ENCODE measurements at places on chromosomes 7 and 10.

- DNase-seq = no peak
These were observed 44.7 kb downstream of the PRF1 start for GRCh38 chr10:70557876-70558275.

GRCh38 chr10:127738512-127739424 lies 1.8 kb downstream of the FOXI2 start:
- DNase-seq = no peak

GRCh38 chr10:73859428-73859783 lies 14.9 kb downstream of the CAMK2G start:
- DNase-seq = no peak

GRCh38 chr7:47647181-47647917 lies 65.4 kb upstream of the TNS3 start:
- no peak for DNase-seq

- no peak for DNase-seq
These were observed 16.5 kb downstream of the C1QL3 start for GRCh38 chr10:16505161-16505560.

DNA sequence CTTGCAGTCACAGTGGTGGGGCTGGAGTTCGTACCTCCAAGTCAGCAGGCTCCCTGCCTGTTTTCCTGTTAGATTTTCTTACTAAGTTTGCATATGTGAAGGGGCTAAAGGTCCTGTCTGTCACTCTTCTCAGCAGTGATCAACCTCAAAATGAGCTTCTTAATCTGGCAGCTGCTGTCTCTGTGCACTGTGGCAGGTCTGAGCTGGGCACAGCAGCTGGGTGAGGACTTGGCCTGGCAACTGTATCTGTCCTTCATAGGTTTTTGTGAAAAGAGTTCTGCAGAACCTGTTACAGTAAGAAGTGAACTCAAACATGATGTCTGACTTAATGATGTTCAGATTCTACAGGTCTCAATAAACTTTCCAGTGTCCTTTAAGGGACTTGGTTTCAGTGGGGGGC lies 31.3 kb upstream of the GJD4 start:
- no peak for DNase-seq

DNA sequence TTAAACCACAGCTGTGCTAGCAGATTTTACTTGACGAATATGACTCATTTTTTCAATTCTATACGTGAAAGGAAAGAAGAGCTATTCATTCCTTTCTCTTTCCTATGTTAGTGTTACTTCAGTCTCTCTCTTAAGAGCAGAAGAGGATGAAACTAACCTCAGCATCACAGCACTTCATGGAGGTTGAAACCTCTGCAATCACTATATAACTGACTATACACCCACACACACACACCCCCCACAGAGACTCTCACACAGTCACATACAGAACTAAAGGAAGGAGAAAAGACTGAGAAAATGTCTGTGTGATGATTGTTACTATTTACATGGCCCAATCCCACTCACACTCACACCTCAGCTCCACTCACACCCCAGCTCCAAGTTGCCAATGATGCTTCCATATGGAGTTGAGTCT lies 104.2 kb downstream of the KIF20B start:
- DNase-seq = no peak

DNA sequence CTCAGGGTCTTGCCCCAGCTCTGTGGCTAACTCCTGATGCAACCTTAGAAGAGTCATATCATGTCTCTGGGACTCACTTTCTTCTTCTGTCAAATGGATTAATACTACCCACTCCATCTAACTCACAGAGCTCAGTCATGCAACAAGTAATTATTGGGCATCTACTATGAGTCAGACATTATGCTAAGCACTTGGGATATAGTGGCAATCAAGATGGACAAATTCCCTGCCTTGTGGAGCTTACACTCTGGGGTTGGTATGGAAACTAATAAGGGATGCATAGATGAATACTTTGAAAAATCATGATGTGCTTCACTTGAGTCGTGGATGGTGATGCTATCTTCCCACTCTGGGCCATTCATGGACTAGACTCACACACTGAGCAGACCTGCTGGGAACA lies 88.9 kb downstream of the KCNMA1 start:
- no peak for DNase-seq

GRCh38 chr10:7890781-7891180 lies 72.5 kb downstream of the TAF3 start:
- no peak for DNase-seq

- DNase-seq = no peak
These were observed 12.7 kb upstream of the AKR1B10 start for GRCh38 chr7:134514663-134515062.

GRCh38 chr7:78904983-78905382 lies 548.5 kb downstream of the MAGI2 start:
- DNase-seq = no peak

- no peak for DNase-seq
These were observed 692.0 kb downstream of the PHTF2 start for GRCh38 chr7:78490524-78490923.

DNA sequence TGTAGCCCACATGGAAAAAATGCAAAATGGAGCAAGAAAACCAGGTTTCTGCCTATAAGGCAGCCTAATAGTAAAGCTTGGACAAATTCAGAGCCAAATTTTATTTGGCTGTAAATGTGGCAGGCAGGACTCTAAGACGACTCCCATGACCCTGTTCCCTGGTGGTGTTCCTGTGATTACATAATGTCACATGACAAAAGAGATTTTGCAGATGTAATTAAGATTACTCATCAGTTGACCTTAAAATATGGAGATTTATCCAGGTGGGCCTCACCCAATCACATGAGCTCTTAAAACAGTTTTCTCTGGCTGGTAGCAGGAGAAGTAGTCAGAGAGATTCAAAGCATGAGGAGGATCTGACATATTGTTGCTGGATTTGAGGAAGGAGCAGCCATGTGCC lies 303.1 kb upstream of the IMMP2L start:
- no peak for DNase-seq

DNA sequence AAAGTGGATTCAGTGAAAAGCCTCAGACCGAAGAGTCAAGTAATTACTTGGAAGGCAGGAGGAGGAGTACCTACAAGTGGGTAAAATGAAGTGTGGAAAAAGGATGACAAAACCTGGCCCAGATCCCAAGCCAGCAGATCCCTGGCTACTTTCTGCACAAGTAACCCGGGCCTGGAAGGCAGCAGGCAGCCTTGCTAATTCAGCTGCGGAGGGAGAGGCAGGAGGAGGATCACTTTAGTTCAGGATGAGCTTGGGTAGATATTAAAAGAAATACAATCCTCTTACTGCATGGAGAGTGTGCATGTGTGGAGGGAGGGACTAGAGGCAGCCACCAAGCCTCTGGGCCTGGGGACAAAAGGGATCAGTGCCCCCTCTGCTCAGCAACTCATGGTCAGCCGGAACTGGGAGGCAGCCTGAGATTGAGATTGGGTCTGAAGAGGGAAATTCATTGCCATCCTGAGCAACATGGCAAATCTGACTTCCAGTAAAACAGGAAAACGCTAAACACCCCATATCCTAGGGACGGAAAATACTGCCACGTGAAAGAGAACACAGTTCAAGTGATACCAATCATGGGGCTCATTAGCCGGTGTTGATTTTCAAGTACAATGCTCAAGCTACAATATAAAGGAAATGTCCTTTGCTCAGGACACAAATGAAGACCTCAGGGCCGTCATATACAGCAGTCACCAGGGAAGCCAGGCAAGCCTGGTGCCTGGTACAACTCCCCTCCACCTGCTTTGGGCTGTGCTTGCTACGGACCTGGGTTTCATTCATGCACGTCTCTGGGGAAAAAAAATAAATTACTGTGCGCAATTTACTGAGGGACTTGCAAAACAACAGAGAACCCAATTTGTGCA lies 1.3 kb downstream of the AMPH start:
- no peak for DNase-seq

GRCh38 chr7:112523871-112524270 lies 43.1 kb downstream of the LSMEM1 start:
- DNase-seq = no peak

- DNase-seq = no peak
These were observed 3.5 kb downstream of the SUN1 start for GRCh38 chr7:835485-836401.

DNA sequence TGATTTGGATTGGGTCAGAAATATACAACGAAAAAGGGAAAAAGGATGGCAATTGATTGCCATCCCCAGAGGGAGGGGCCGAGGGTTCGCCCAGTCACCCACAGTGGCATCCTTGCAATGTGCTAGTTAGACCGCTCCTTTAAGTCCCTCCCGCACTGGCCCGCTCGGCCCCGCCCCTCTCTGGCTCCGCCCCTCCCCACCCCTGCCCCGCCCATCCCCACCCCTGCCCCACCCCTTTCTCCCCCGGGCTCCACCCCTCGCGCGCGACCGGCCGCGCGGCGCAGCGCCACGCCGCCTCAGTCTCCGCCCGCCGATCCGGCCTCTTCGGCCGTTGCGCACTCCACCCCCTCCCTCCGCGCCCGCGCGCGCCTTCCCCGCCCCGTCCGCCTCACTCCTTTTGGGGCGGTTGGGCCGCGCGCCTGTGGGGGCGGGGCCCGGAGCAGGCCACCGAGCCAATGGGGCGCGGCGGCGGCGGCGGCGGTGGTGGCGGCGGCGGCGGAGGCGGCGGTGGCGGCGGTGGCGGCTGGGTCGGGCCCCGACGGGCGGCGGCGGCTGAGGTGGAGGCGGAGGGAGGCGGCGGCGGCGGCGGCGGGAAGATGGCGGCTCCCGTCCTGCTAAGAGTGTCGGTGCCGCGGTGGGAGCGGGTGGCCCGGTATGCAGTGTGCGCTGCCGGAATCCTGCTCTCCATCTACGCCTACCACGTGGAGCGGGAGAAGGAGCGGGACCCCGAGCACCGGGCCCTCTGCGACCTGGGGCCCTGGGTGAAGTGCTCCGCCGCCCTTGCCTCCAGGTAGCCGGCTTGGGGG lies at the start of gene VKORC1L1:
VKORC1L1 (plus strand) TSS at position 299 of the 806 bp plus-strand sequence; CDS start at position 597, 298 bp downstream.
- DNase-seq = peak; percentile 96

DNA sequence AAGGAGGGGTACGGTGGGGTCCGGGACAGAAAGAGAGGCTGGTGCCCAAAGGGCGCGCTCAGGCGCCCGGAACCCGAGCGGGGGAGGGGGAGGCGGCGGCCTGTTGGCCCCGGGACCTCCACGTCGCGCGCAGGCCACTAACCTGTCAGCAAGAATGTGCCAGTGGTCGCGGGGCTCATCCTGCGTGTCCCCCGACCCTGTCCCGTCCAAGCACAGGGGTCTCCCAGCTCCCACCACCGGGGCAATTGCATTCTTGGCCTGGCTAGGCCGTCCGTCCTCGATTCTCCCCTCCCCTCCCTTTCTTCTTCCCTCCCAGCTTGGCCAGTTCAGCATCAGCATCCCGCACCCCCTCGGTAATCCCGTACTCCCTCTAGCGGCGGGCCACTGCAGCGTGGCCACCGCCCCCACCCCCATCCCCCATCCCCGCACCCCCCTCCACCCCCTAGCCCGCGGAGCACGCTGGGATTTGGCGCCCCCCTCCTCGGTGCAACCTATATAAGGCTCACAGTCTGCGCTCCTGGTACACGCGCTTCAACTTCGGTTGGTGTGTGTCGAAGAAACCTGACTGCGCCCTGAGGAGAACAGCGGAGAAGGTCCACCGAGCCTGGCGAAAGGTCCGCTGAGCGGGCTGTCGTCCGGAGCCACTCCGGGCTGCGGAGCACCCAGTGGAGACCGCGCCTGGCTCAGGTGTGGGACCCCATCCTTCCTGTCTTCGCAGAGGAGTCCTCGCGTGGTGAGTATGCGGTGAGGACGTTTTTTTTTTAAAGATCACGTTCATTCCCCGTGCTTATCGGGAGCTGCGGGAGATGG lies at the start of gene SGCE:
SGCE (minus strand) TSS at position 286 of the 810 bp plus-strand sequence; CDS start at position 251, 35 bp downstream.
- DNase-seq = peak; percentile 77

- DNase-seq = no peak
These were observed 9.1 kb upstream of the SEMA4G start for GRCh38 chr10:100960251-100960650.

GRCh38 chr7:99679032-99679399 lies 780 bp downstream of the CYP3A5 start:
- no peak for DNase-seq

DNA sequence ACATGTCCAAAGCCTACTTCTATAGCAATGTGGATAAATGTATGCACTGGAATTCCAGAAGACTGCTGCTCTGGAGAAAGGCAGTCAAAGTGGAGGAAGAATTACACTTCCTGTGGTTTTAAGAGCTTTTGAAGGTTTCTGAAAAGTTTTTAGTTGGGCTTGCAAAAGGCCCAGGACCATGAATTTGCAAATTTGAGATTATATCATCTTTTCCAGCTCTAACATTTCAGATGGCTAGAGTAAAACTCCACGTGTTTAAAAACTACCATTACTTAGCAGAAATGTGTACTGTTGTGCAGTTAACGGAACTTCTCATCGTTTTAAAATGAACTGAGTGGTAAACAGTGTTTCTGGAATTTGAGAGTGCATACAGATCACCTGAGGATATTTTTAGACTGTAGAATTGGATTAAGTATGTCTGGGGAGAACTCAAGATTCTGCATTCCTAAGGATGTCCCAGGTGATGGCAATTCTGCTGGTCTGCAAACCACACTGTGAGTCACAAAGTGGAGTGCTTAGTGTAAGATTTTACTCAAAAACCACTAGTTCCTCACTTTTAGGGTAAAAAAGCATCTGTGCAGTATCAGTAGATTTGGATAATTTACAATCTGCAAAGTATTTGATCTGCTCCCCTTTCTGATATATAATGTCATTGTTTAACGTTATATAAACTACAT lies 32.9 kb upstream of the CCDC71L start:
- DNase-seq = no peak

- DNase-seq = no peak
These were observed 297.8 kb downstream of the RPS24 start for GRCh38 chr10:78331391-78331922.

- DNase-seq = peak; percentile 11
These were observed 5.1 kb downstream of the ITPRIP start for GRCh38 chr10:104333032-104333727.
